ENCODE measurements at places on chromosomes 5 and 9.

DNA sequence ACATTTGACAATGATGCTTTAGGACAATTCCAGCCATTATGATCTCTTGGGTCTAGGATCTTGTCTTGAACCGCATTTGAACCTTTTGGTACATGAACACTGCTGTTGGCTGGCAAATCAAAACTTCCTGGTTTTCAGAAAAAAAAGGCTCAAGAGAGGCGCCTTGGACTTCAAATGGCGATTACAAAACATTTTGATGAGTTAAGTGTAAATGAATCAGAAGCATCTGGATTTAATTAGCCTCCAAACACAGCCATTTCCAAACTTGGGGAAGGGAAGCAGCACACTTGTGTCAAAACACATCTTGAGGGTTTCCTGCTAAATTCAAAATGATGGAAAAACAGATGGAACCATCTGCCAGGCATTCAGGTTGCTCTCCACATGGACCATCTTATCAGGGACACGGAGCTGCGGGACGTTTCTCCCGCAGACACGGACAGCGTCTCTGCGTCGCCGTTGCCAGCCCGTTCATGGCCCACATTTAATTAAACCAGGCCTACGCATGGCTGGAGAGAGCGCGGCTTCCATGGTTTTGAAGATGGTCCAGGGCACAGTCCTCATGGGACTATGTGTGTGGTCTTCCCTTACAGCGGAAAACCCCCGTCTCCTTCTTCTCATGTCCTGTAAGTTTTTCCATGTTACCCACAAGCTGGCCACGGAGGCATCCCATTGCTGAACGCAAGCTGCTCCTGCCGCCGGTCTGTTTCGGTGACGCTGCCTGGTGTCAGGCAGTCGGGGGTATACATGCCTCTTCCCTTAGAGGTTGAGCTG is 55.8 kb upstream of the PTCH1 start:
- DNase-seq = no peak

DNA sequence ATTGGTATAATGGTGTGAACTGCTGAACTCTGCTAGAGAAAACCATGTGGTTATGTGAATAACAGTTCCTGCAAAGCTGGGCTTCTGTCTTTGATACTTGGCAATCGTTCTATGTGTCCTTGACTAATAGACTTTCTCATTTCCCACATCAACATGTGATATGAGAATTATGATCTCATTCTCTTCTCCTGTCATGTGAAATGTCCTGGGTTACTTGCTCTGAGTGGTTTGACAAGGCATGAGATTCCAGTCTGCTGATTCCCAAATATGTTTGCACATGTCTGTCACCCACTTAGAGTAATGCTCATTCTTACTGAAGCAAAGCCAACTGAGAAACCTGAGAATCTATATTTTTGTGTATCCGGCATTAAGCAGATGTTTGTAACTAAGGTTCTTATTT is 141.2 kb downstream of the PARP8 start:
- DNase-seq = no peak

GRCh38 chr5:96093890-96094381 is 132.3 kb upstream of the ELL2 start:
- DNase-seq = peak; percentile 14

- no peak for DNase-seq
These were observed 370.8 kb downstream of the TLE1 start for GRCh38 chr9:81318571-81318970.

GRCh38 chr9:128374221-128374675 is 3.1 kb downstream of the URM1 start:
- no peak for DNase-seq

- DNase-seq = no peak
These were observed 1356.8 kb upstream of the ACO1 start for GRCh38 chr9:31027678-31028077.

DNA sequence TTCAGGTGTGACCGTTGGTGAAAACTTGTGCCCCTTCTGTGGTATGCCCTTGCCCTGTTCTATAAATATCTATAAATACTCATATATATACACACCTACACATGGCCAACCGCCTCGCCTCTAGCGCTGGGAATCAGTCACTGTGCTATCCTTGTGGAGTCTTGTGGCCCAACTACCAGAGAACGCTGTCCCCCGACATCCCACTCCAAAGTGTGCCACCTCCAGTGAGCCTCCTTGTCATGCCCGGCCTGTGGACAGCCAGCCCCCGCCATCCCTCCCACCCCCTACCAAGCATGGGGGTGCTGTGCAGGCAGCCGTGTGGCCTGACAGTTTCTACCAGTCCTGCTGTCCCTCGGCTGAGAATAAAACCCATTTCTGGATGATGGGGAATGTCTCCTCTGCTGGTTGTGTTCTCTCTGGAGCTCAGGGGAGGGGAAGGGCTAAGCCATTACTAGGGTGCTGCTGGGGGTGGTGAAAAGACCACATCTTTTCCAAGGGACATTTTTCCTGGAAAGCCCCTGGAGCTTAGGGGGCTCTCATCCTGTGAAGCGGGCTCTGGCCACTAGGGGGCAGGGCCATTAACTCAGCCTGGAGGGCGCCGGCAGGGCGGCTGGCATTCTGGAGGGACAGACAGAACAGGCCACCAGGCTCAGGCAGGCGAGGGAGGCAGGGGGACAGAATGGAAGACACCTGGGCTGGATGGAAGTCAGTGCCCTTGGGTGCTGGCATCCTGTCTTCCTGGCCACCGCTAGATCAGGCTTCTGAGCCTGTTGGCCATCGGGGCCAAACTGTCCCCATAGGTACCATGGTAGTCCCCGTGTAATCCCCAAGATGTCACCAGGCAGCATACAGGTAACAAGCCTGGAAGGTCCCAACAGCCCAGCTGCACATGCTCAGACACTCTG is 20.7 kb downstream of the GOLGA2 start:
- peak; percentile 23 for DNase-seq

DNA sequence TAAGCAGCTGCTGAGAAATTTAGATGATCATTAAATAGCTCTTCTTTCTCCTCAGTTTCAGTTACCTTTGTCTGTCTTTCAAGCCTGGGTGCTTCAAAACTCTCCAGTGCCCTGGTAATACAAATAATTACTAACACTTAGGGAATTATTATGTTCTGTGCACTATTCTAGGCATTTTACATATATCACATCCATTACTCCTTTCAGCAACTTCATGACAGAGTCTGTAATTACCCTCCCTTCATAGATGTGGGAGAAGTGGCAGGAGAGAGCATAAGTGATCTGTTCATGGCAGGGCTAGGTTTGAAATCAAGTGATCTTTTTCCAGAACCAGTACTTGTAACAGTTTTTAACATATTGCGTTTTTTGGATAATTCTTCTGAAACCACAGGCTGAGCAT is 32.0 kb downstream of the MAN2A1 start:
- DNase-seq = no peak

GRCh38 chr5:62212648-62213047 is 93.4 kb upstream of the KIF2A start:
- DNase-seq = no peak
